Right renal pelvis (tissue), 4 donors: ENCODE measurements at places on chromosomes 5 and 9. TPM values are rescaled to one million over a fixed set of nuclear protein-coding genes. Genes with fewer than 3 reads are reported as not detected.

OR1Q1 gene
- not detected for polyA plus RNA-seq

TNFSF15 gene
- polyA plus RNA-seq, result 4.4 TPM

HSPA4 gene
- 117 TPM for polyA plus RNA-seq

CCDC180 gene
- 7.6 TPM for polyA plus RNA-seq

RNF38 gene
- 54.5 TPM for polyA plus RNA-seq

NR6A1 gene
- 0.76 TPM for polyA plus RNA-seq

LRRC19 gene
- 18.1 TPM for polyA plus RNA-seq

AGXT2 gene
- polyA plus RNA-seq, result 51.2 TPM

PCDHB7 gene
- 4.9 TPM for polyA plus RNA-seq

RELL2 gene
- polyA plus RNA-seq, result 1.4 TPM

CDO1 gene
- 28.1 TPM for polyA plus RNA-seq

AJM1 gene
- polyA plus RNA-seq, result 0.67 TPM

ELOVL7 gene
- 19.5 TPM for polyA plus RNA-seq

GPR21 gene
- 0.80 TPM for polyA plus RNA-seq

FAM13B gene
- 48.5 TPM for polyA plus RNA-seq

FUBP3 gene
- polyA plus RNA-seq, result 83.5 TPM

RMRP gene
- polyA plus RNA-seq, result not detected

TAF7 gene
- polyA plus RNA-seq, result 183 TPM

NR4A3 gene
- polyA plus RNA-seq, result 0.35 TPM

SEMA5A gene
- 35.9 TPM for polyA plus RNA-seq

FNBP1 gene
- polyA plus RNA-seq, result 42.1 TPM

SLC36A3 gene
- polyA plus RNA-seq, result 0.01 TPM

ADAMTSL1 gene
- polyA plus RNA-seq, result 12.3 TPM
